ENCODE measurements at places on chromosomes 7 and 10.

DNA sequence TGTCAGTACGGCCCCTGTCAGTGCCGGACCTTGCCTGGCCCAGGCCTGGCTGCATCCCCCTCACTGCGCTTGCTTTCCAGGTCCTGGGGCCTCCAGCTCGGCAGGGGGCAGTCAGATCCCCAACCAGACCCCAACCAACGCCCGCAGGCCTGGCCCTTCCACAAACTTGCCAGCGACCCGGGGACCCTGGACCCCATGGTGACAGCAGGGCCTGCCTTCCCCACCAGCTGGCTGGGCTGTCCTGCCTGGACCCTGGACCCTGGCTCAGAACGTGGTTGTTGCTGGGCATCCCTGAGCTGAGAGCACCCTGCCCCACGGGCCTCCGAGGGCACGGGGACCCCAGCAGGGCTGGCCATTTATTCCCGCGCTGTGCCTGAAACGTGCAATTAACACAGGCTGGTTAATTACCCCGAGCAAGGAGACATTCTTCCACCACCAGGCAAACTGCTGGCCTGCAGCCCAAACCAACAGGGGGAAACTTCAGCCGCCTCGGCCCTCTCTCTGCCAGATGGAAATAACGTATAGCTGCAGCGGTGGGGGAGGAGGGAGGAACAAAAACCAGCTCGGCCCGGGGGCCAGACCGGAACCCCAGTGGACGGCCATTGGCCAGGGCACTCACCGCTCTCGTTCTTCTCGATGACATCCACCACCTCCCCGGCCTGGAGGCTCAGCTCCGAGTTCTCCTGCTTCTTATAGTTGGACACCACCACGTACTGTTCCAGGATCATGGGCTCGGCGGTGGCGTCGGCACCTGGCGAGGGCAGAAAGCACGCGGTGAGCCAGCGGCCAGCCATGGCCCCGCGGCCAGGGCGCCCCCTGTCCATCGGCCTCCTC, 167.1 kb downstream of the NEURL1 start:
- DNase-seq, result no peak

DNA sequence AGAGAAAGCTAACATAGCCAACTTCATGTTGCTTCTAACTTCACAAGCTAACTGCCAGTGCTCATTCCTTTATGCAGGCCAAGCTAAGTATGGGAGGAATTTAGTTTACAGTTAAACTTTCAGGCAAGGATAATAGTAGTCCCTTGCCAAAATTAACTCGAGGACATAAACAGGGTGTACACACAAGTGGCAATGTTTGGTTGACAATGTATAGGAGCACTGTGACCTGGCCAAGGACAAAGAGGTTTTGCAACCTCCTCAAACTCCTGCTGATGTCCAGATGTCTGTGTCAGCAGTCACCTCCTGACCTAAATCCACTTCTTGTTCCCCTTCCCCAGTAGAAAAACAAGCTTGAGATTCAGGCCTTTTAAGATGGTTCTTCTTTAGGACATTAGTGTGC, 494.6 kb upstream of the KLF6 start:
- DNase-seq, result no peak

- DNase-seq, result no peak
Measured at GRCh38 chr7:132461032-132461592, 115.2 kb downstream of the PLXNA4 start.

DNA sequence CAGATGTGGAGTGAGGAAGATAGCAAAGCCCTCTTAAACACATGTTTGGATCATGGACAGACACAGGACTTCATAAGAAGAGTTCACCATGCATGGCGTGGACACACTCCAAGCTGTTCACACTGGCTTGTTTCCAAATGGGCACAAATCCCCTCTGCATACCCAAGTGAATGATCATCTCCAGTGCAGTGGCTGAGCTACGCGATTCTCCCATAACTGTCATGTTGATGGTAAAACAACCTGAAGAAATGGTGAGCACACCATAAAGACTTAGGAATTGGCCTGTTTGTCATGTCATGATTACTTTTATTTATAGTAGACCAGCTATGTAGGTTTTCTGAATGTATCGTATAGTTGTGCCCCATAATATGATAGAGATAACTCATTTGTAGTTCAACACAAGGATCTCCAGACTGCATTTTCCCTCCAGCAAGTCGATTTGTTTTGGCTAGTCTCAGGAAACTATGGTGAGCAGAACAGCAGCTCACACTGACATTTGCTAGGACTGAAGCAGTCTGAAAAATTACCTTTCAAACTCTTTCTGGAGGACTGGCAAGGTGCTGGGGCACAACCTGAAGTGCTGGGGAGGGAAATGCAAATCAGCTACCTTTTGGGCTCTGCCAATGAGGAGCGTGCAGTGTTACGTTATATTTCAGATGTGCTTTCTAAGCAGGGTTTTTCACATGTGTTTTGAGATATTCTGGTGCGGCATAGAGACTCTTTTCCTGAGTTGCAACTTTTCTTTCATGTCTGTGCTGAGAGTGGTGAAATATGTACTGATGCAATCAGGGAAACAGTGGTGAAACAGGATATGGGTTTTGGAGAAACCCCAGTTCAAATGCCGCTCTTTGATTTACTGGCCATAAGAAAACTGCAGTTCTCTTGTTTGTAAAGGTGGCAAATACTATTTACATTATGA, 629.6 kb upstream of the DPP6 start:
- DNase-seq, result no peak

DNA sequence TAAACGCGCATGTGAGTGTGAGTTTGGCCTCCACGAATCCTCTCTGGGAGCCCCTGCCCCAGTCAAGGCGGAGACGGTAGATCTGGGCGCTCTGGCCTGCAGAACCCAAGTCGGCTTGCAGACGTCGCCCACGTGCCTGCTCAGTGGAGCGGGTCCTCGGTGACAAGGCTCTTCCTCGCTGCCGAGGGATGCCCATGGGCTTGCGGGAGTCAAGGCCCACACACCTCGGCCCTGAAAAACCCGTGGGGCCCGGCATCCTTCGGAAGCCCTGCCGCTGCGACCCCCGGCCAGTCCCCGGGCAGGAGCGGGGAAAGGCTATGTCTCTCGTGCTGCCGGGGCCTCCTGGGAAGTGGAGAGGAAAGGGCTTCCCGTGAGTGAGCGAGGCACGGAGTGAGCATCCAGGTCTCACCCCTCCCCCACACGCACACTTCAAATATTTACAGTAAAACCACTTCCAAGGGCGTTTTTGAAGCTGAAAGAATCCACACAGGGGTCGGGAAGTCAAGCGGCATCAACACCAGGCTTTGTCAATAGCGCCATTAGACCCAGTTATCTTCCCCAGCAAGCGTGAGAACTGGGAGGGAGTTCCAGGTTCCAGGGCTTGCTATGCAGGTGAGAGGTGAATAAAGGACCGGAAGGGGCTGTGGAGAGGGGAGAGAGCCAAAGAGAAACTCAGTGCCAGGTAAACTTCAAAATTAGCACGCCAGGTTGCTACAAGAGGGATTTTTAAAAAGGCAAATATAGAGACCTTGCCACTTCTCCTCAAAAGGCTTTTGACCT, 1.1 kb upstream of the MNX1 start:
- DNase-seq, result no peak

GRCh38 chr10:62540389-62540788, 166.2 kb downstream of the ZNF365 start:
- no peak for DNase-seq

GRCh38 chr10:43068471-43069210, 8.2 kb upstream of the RET start:
- DNase-seq, result no peak

- DNase-seq, result no peak
Measured at GRCh38 chr7:33516568-33516967, 387.2 kb downstream of the BBS9 start.

DNA sequence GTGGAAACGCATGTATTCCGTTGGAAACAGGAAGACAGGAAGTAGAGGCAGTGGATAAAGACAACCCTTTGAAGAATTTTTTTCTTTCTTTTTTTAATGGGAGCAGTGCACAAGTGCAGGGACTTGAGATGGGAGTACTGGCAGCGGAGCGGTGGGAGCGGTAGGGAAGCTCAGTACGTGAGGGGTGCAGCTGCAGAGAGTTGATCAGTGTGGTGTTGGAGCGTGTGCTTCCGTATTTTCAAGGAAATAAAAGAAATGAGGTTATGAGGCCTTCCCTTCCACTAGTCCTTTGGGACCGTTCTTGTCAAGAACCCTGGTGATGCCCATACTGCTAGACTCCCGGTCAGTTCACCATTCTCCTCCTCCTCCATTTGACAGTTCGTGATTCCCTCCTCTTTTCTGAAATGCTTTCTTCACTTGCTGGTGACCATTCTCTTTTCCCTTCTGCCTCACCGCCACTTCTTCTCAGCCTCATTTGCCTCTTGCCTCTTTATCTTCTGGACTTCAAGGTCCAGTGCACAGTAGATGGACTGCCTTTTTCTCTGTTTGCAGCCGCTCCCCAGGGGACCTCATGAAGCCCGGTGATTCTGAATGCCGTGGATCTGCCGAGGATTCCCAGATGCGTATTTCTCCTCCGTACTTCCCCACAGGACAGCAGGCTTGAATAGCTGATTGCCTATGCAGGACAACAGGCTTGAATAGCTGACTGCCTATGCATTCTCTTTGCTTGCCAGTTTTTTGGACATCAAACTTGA, 39.1 kb upstream of the TMEM236 start:
- no peak for DNase-seq

DNA sequence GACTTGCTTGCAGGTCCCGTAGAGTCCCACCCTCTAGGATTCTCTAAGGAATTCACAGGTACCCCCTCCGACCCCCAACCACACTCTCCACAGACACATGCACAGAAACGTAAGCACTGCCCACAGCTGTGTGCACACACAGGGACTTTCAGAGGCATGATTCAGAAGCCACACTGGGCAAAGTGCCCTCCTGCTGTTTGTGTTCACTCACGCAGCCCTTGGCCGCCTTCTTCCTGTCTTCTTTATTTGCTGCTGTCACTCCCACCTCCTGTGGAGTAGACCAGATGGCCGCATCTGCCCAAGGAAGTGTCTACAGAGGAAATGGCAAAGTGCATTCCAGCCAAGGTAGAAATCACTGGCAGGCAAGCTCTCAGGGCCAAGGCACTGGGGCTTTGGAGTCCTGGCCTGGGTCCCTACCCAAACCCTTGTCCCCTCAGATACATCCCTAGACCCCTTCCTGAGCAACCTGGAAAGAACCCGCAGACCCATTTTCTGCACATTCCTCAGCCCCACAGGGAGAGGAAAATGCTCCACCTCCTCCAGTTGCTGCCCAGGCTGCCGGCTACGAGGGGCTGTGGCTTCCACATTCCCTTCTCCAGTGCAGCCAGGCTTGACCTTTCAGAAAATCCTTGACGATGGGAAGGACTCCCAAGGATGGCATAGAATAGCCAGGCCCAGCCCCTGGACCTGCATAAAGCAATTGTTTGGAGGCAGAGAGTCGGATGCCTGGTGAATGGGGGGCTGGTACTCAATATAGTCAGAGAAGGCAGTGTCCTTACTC, 21.6 kb upstream of the GIMAP8 start:
- peak; percentile 65 for DNase-seq

- no peak for DNase-seq
Measured at GRCh38 chr7:79055722-79056415, 397.6 kb downstream of the MAGI2 start.

DNA sequence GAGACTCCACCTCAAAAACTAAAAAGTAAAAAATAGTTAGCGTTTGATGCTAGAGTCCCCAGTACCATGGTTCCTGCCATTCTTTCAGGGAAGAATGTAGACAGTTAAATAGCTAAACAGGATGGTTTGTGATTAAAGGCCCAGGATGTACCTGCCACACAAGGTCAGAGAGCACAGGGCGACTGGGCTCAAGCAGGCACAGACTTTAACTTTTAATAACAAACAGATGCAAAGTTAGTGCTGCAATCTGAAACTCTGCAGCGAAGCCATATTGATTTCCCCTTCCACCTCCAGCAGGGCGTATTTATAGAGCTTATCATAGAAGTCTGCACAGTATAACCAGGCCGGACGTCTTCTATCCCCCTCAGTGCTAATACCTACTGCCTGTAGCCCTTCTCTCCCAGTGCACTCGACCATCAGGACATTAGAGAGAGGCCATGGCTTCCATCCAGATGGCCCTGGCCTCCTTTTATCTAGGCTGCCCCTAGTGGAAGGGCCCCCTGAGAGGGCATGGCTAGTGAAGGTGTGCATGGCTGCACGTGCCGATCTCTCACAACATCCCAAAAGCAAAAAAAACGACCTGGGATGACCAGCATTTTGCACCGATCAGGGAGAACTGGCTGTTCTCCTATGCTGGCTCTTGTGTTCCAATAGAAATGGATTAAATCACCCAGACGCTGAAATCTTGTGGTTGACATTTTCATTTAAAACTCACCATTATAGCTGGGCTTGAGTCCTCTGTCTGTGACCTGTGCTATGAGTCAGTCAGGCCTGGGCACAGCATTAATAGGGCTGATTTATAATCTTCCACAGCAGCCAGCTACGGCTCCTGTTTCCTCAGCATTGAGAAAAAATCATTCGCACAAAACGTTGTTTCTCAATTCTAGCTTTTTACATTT, 7.6 kb upstream of the BAG3 start:
- no peak for DNase-seq

GRCh38 chr10:72593963-72594362, 31.9 kb downstream of the MICU1 start:
- no peak for DNase-seq

- DNase-seq, result no peak
Measured at GRCh38 chr7:75727881-75728593, 10.7 kb downstream of the HIP1 start.

GRCh38 chr10:32377458-32378259, 30.7 kb upstream of the EPC1 start:
- DNase-seq, result no peak

GRCh38 chr10:106474876-106475275, 689.6 kb downstream of the SORCS1 start:
- no peak for DNase-seq

DNA sequence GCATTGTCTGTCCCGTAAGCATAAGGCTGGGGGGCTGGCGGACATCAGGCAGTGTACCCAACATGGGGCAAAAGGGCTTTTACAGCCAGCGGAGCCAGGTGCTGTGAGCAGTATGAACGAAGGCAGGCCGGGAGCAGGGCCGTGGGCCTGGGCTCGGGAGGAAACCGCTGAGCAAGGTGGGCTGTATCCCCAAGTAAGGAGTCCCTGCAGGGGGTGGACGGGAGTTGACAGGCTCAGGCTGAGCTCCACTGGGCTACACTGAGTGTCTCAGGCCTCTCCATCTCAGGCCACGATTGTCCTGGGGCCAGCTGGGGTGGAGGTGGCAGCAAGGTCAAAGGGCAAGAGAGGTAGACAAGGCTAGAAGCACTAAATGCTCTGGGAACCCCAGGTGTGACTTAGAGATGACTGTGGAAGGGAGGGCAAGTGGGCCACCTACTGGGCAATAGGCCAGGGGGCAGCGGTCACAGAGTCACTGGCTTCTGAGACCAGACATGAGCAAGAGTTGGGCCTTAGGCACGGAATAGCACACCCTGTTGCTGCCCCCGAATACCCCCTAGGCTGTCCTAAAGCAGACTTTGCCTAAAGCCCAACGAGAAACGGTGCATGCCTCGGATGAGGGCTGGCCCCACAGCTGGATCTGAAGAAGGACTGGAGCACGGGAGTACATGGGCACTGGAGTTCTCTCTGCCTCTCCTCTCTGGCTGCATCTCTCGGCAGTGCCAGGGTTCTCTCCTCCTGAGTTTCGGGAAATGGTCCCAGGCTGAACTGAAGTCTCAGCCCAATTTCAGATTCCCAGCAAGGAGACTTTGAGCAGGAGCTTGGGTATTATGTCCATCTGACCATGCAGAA, 10.8 kb upstream of the RAMP3 start:
- DNase-seq, result no peak

GRCh38 chr7:108062250-108063014, 59.5 kb upstream of the LAMB1 start:
- DNase-seq, result no peak

- no peak for DNase-seq
Measured at GRCh38 chr7:48551652-48552051, 372.7 kb upstream of the CDC14C start.
